ENCODE measurements at places on chromosomes 5 and 9.

- H3K4me3 ChIP-seq, result no peak overlapping the region
- H3K27ac ChIP-seq, result no peak overlapping the region
- H3K27me3 ChIP-seq, result no peaks in the 10 kb centered on the region
- H3K4me1 ChIP-seq, result no peaks in the 10 kb centered on the region
These were observed 9.9 kb downstream of the TMEM232 start for GRCh38 chr5:110716247-110717245.

DNA sequence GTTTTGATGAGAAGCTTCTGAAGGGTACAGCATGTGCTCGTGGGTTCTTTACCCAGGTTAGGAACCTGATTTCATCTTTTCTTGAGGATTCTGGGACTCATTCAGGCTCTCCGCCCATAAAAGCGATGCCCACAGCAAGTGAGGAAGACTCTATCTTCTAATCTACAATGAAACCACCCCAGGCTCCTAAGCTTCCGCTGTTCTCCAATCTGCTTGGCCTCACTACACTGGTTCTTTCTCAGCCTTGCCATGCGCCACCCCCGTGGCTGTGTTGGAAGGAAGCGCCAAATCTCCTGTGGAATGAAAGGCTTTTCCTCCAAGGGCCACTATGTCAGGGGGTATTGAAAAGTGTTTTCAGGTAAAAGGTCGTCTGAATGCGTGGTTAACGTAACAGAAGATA, 135.6 kb downstream of the MYO10 start:
- no peak for DNase-seq
- H3K4me1 ChIP-seq, result no peaks in the 10 kb centered on the region
- H3K36me3 ChIP-seq, result no peaks in the 10 kb centered on the region
- H3K27me3 ChIP-seq, result no peaks in the 10 kb centered on the region

DNA sequence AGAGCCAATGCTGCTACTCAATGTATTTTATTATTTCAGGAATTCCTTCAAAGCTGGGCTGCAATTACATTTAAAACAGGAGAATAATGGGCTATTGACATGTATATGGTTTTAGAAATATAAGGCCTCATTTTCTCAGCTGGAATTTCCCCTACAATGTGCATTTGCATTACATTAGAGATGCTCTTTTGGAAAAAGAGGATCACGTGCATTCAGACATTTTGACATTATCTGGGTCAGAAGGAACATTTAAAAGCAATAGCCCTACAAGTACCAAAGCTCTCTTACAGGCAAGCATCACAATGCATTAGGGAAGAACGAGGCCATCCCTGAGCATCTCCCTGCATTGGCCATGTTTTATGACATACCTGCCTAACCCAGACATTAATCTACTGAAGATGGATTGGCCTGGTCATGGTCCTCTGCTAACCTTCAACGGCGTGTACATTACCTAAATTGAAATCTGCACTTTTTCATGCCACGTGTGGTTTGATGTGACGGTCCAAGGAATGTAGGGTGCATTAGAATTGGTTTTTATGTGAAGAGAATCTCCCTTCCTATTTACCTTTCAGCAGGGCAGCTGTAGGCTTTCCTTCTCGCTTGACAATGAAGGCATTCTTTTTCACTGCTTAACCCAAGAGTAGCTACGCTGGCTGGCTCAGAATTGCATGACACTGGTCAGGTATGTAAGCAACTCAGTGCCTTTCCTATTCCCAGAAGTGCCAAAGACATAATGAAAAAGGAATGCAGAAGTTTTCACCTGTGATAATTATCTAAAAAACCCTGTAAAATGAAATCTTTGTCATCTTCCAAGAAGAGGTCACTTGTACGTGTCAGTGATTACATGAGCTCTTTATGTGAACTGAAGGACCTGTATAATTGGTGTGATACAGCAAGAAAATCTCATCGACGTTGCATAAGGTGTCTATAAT, 212.3 kb upstream of the MPDZ start:
- no peak overlapping the region for H3K4me3 ChIP-seq
- H3K4me1 ChIP-seq, result no peaks in the 10 kb centered on the region
- peak overlapping the region; percentile 41 for H3K27ac ChIP-seq
- no peak for DNase-seq
- no peaks in the 10 kb centered on the region for H3K36me3 ChIP-seq

DNA sequence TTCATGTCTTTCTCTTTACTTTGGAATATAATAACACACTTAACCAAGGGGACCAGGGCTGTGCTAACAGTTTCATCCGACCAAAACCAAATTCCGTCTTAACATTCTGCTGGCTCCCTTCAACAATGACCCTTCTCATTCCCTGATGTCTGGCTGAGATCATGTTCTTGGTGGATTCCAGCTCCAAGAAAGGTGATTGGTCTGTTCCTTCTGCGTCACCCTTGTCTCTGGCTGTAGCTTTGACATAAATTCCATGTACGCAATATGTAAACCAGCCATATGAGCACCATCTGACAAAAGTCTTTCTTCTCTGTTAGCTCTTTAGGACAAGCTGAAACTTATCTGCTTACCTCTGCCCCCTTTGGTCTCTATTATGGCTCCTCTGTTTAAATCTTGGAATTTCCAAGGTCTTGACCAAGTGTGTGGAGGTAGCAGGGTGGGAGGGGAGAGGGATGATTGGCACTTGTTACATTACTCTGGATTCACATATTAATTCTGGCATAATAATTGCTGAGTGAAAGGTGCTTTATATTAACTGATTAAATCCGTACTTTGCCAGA, 45.7 kb upstream of the HSD17B4 start:
- H3K27ac ChIP-seq, result no peak overlapping the region
- H3K27me3 ChIP-seq, result no peaks in the 10 kb centered on the region
- H3K36me3 ChIP-seq, result no peaks in the 10 kb centered on the region
- no peak for DNase-seq

DNA sequence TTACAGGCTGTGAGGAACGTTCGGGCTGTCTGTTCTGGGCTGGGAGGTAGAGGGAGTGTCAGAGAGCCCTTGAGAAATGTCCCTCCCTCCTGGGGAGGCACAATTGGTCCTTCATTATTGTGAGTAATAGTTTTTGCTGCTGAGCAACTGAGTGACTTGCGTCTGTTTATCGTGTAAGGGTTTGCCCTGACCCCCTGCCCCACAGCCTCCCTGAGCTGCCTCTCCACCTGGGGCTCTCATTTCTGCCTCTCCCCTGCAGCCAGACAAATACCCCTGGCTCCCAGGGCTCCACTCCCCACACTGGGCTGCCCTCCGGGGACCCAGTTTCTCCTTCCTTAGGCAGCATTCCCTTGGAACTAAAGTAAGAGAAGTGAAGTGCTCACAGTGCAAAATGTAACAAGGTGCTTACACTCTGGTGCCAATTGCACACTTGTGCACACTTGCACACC, 174.9 kb upstream of the MVB12B start:
- DNase-seq, result no peak
- H3K27me3 ChIP-seq, result peaks cover 91% of the 10 kb centered on the region
- no peak overlapping the region for H3K27ac ChIP-seq
- H3K4me3 ChIP-seq, result no peak overlapping the region
- H3K4me1 ChIP-seq, result no peaks in the 10 kb centered on the region
- no peaks in the 10 kb centered on the region for H3K36me3 ChIP-seq

DNA sequence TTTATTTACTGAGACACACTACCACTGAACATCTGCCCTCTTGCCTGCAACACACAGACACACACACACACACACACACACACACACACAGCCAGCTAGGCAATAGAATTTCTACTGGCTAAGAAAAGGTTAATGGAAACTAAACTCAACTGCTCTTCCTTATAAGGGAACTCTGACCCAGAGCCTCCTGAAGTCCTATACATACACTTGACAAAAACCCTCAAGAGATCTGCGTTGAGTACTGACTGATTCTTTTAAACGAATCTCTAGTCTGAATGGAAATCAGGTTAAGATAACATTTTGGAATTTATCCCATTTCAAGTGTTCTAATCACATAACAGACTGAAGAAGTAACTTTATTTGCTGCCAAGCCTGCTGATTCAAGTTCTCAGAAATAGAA, 25.9 kb upstream of the TRPM3 start:
- no peaks in the 10 kb centered on the region for H3K4me1 ChIP-seq
- H3K36me3 ChIP-seq, result no peaks in the 10 kb centered on the region
- H3K27me3 ChIP-seq, result no peaks in the 10 kb centered on the region
- H3K27ac ChIP-seq, result no peak overlapping the region
- DNase-seq, result no peak
- no peak overlapping the region for H3K4me3 ChIP-seq

DNA sequence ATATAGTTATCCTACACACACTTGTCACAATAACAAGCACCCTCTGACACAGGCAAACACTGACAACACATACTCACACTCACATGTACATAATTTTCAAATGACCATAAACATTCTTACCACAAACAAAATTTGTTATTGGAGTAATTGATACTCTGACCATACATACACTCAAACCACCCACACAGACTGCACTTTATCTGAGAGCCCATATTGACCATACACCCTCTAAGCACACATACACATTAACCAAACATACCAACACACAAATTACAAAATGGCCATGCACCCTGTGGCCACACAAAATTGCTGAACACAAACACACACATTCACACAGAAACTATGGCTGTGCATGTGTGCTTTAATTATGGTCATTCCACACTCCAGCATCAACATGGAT, 79.1 kb upstream of the FAM120A start:
- H3K27me3 ChIP-seq, result no peaks in the 10 kb centered on the region
- DNase-seq, result no peak
- H3K4me3 ChIP-seq, result no peak overlapping the region
- H3K4me1 ChIP-seq, result no peaks in the 10 kb centered on the region

GRCh38 chr9:517993-518392, 303.3 kb downstream of the DOCK8 start:
- no peak overlapping the region for H3K4me3 ChIP-seq
- no peak for DNase-seq
- H3K36me3 ChIP-seq, result no peaks in the 10 kb centered on the region
- H3K4me1 ChIP-seq, result no peaks in the 10 kb centered on the region
- H3K27me3 ChIP-seq, result no peaks in the 10 kb centered on the region

DNA sequence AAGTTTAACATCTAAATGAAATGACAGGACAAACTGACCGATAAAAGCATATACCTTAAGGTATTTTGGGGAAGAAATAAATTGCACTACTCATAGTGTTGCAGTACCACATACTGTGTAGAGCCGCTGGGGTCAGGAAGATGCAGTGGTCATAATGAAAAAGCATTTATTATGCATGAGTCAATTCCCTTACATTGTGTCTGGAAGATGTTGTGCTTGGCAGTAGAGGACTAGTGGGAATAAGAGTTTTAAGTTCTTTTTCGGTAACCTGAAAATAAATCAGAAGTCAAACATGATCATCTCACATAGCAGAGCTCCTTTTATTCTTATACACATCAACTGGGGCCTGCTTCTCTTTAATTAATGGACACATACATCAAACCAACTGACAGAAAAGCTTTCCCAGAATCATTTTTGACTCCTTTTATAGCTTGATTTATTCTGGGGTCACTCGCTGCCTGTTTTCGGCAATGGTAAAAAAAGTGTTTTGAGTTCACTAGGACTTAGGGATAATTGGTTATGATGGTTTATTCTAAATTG, 262.5 kb upstream of the CHD1 start:
- no peak overlapping the region for H3K27ac ChIP-seq
- no peak overlapping the region for H3K4me3 ChIP-seq
- no peaks in the 10 kb centered on the region for H3K4me1 ChIP-seq
- no peaks in the 10 kb centered on the region for H3K36me3 ChIP-seq
- no peaks in the 10 kb centered on the region for H3K27me3 ChIP-seq
- no peak for DNase-seq

GRCh38 chr9:87499424-87500017, 1.9 kb downstream of the DAPK1 start:
- H3K27me3 ChIP-seq, result no peaks in the 10 kb centered on the region
- H3K4me3 ChIP-seq, result peak overlapping the region; percentile 70
- peak overlapping the region; percentile 45 for H3K27ac ChIP-seq
- no peak for DNase-seq
- H3K4me1 ChIP-seq, result peaks cover 80% of the 10 kb centered on the region

DNA sequence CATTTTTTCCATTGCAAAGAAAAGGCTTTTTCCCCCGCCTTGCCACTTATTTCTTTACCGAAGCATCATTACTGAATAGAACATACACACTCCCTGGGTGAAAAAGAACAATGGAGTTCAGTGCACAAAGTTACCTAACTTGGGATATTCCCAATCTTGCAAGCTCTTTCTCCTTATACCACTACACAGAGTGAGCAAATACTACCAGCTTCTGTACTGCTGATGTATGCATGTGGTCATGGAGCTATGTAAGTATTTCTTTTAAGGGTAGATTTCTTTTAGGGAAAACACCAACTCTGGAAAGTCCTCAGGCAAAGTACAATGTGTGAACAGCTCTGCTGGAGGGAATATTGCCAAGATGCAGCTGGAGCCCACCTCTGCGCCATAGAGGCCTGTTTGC, 81.1 kb downstream of the AOPEP start:
- 0 out of 2 replicates have a peak overlapping the region, but pooled peaks have one; percentile 94 for H3K27ac ChIP-seq
- peaks cover 14% of the 10 kb centered on the region for H3K36me3 ChIP-seq
- no peaks in the 10 kb centered on the region for H3K27me3 ChIP-seq

DNA sequence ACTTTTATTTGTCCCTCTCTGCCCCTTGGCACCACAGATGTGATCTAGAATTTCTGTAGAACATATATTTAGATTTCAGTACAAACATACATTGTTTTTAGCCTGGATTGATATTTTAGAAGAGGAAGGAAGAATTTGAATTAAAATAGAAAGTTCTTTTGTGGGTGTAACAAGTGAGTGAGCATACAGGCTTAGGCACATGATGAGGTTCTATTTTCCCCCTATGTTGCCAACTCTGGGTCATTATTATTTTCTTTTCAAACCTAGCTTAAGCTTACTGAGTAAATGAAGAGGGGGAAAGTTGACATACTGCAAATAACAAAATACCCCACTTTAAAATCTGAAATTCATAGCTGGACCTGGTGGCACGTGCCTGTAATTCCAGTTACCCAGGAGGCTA, 102.9 kb downstream of the GCNT1 start:
- no peak overlapping the region for H3K27ac ChIP-seq
- peaks cover 10% of the 10 kb centered on the region for H3K4me1 ChIP-seq

- 0 out of 2 replicates have a peak, but pooled peaks cover 5% of the 10 kb centered on the region for H3K4me1 ChIP-seq
- no peak for DNase-seq
- no peaks in the 10 kb centered on the region for H3K36me3 ChIP-seq
- no peak overlapping the region for H3K4me3 ChIP-seq
These were observed 552.4 kb upstream of the DAB2 start for GRCh38 chr5:39977066-39977655.

- H3K27me3 ChIP-seq, result no peaks in the 10 kb centered on the region
- no peak overlapping the region for H3K4me3 ChIP-seq
- no peak overlapping the region for H3K27ac ChIP-seq
- no peaks in the 10 kb centered on the region for H3K36me3 ChIP-seq
- H3K4me1 ChIP-seq, result no peaks in the 10 kb centered on the region
These were observed 324.5 kb upstream of the WWC1 start for GRCh38 chr5:167966979-167967378.

- no peaks in the 10 kb centered on the region for H3K4me1 ChIP-seq
- H3K27me3 ChIP-seq, result no peaks in the 10 kb centered on the region
- no peaks in the 10 kb centered on the region for H3K36me3 ChIP-seq
- no peak overlapping the region for H3K4me3 ChIP-seq
- no peak for DNase-seq
- no peak overlapping the region for H3K27ac ChIP-seq
These were observed 106.4 kb upstream of the SLC12A2 start for GRCh38 chr5:127976991-127977717.

GRCh38 chr9:105064248-105065097, 136.5 kb upstream of the ABCA1 start:
- no peaks in the 10 kb centered on the region for H3K27me3 ChIP-seq
- H3K4me1 ChIP-seq, result peaks cover 43% of the 10 kb centered on the region
- DNase-seq, result peak; percentile 93
- H3K4me3 ChIP-seq, result peak overlapping the region; percentile 36

- H3K36me3 ChIP-seq, result no peaks in the 10 kb centered on the region
- no peak for DNase-seq
- no peaks in the 10 kb centered on the region for H3K27me3 ChIP-seq
These were observed 86.4 kb downstream of the RCL1 start for GRCh38 chr9:4879115-4879558.

- 0 out of 2 replicates have a peak, but pooled peaks cover 5% of the 10 kb centered on the region for H3K27me3 ChIP-seq
- DNase-seq, result no peak
- no peaks in the 10 kb centered on the region for H3K4me1 ChIP-seq
- no peak overlapping the region for H3K4me3 ChIP-seq
- H3K36me3 ChIP-seq, result no peaks in the 10 kb centered on the region
These were observed 152.4 kb downstream of the LRRC70 start for GRCh38 chr5:62731022-62731421.

Measured in PC-9 (cell line).